ENCODE measurements at places on chromosomes 7 and 10.

DNA sequence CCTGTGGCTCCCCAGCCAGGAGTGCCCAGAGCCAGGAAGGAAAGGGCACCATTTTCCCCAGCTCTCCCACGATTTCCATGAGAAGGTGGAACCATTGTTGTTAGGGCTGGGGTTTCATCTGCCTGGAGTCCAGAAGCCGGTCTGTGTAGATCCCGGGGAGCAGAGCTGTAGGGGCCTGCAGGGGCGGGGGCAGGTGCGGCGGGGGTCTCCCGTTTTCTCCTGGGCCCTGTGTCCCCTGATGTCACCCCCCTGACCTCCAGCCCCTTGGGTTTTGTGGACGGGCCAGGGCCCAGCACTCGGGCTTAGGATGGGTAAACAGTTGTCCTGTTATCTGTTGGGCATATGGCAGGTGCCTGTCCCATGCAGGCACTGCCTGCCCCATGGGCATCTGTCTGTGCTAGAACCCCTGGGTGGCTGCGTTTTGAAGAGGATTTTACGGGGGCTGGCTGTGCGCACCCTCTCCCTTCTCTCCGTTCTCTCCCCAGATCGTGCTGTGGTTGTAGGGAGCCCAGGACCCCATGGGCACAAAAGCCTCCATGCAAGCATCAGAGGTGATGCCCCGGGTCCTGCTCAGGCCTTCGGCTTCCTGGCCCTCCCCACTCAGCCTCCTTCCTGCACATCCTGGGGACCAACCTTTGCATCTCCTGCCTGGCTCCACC, 158.8 kb downstream of the WDR37 start:
- no peak for DNase-seq

GRCh38 chr10:24467605-24468004, 256.1 kb downstream of the ARHGAP21 start:
- no peak for DNase-seq

DNA sequence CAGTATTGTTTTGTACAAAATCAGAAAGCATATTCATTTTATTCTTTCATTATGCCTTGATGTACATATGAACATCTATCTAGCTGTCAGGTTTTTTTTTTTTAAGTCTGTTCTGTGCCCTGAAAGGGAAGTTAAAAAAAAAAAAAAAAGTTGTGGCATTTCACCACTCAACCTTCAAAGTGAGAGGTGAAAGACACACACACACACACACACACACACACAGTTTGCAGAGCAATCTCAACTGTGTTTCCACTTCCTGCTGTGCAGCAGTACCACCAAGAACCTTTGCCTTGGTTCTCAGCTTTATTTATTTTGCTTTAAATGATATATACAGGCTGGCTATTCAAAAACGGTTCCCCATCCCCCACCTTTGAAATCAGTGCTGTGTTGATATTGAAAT, 955.6 kb downstream of the GATA3 start:
- DNase-seq, result peak; percentile 6

GRCh38 chr7:85094046-85094725, 92.7 kb downstream of the SEMA3D start:
- DNase-seq, result no peak

GRCh38 chr10:35456153-35456720, 119.9 kb downstream of the CCNY start:
- no peak for DNase-seq

GRCh38 chr10:53314876-53315275, 542.3 kb upstream of the MBL2 start:
- DNase-seq, result no peak

GRCh38 chr10:57716884-57717283, 550.8 kb downstream of the IPMK start:
- DNase-seq, result no peak

DNA sequence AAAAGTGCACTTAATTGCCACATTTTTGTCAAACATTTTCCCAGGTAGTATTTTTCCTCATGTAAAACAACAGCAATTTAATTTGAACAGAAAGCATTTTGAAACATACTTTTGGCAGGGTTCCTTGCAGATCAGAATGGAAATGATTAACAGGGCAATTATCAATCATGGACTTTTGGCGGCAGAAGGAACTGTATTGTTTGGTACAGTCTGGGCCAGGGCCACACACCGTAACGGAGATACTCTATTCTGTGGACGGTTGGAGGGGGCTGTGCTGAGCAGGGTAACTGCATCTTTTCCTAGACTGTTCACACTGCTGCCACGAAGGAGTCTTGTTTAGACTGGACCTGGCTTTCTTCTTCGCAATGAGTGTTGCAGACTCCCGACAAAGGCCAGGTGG, 62.3 kb downstream of the EGFR start:
- no peak for DNase-seq

All from activated naive CD4-positive, alpha-beta T cell (primary cell).